Activated CD4-positive, alpha-beta memory T cell treated with anti-CD3 and anti-CD28 coated beads, Interleukin-2, amount 10 ng/mL, durations not matched to agents 7 days and 5 days (primary cell): ENCODE measurements at places on chromosomes 3 and 15.
A peak's percentile ranks its signal among the peaks of the same experiment; 100 is the strongest.

DNA sequence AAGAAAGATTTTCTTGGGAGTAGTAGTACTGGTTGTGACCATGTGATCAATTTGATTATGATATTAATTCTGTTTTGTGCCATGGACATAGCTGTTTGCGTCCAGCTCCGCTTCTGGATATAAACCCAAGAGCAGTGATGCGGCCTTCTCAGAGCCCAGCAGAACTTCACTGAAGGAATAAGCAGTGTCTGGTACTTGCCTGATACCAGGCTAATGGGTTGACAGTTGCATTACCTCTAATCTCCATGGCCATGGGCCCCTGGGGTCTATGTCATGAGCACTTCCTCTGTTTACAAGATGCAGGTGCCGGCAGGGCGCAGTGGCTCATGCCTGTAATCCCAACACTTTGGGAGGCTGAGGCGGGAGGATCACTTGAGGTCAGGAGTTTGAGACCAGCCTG lies 36.3 kb upstream of the RAB6B start:
- H3K27ac ChIP-seq, result no peak overlapping the region
- H3K4me3 ChIP-seq, result no peak overlapping the region
- peaks cover 13% of the 10 kb centered on the region for H3K27me3 ChIP-seq
- no peaks in the 10 kb centered on the region for H3K36me3 ChIP-seq

DNA sequence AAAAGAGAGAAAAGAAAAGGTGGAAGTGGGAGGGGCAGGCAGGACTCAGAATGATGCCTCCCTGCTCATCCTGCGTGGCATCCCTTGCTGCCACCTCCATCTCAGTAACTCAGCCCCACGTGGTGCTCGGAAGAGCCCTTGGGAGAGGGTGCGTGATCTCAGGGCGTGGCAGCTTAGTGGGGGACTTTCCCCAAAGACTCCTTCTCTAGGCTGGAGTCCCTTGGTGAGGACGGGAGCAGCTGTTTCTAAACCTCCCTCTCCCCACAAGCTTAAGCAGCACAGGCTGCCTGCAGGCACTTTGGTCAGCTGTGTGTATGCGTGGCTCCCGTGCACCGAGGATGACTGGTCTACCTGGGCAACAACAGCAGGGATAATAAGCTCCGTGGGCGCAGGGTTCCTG lies 7.4 kb upstream of the ANPEP start:
- H3K27me3 ChIP-seq, result peaks cover 27% of the 10 kb centered on the region
- H3K27ac ChIP-seq, result no peak overlapping the region
- H3K4me3 ChIP-seq, result no peak overlapping the region

GRCh38 chr3:12780751-12781150 lies 15.7 kb upstream of the CAND2 start:
- DNase-seq, result no peak
- no peaks in the 10 kb centered on the region for H3K4me1 ChIP-seq
- no peak overlapping the region for H3K4me3 ChIP-seq
- peaks cover 24% of the 10 kb centered on the region for H3K27me3 ChIP-seq
- no peaks in the 10 kb centered on the region for H3K36me3 ChIP-seq

GRCh38 chr3:140432229-140432669 lies 245.6 kb upstream of the TRIM42 start:
- DNase-seq, result no peak
- no peak overlapping the region for H3K4me3 ChIP-seq
- no peaks in the 10 kb centered on the region for H3K36me3 ChIP-seq
- H3K27me3 ChIP-seq, result no peaks in the 10 kb centered on the region

DNA sequence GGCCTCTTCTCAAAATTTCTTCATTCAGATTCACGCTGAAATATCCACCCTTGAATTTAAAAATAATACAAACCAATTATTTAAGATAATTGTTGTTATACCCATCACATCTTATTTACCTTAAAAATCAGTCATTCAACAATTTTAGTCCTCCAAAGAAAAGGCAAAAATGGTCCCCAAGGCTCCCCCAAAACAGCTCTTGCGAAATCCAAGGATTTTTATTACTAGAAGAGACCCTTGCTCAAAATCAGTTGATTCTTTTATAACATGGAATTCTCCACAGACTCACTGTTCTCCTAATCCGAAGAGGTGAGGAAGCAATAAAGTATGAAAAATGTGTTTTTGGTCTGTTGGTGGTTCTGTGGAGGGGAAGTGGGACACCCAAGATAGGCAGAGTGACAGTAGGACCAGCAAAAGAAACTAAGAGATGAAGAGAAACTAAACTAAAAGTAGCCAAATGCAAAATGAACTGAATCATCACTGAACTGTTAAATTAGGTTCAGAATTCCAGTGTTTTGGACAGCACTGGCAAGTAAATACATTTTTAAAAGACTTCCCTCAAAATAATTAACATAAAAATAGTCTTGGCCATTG lies 19.1 kb upstream of the PLCH1 start:
- H3K27ac ChIP-seq, result no peak overlapping the region
- H3K27me3 ChIP-seq, result no peaks in the 10 kb centered on the region
- H3K4me3 ChIP-seq, result no peak overlapping the region
- DNase-seq, result no peak
- H3K36me3 ChIP-seq, result no peaks in the 10 kb centered on the region

DNA sequence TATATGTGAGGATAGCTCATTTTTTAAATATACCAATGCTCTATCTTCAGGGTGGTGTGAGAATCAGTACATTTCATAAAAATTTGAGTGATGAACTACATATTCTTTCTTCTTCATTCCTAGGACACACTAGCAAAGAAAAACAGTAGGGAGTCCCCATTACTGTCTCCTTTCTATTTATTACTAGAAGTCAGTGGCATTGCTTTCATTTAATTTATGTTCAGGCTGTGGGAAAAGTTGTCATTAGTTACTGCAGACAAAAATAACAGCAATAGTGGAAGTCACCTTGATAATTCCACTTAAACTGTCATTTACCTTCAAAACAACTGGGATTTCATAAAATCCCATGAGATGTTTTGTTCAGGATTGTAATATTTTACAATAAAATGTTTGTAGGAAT lies 446.4 kb downstream of the GBE1 start:
- no peaks in the 10 kb centered on the region for H3K27me3 ChIP-seq
- no peaks in the 10 kb centered on the region for H3K36me3 ChIP-seq

DNA sequence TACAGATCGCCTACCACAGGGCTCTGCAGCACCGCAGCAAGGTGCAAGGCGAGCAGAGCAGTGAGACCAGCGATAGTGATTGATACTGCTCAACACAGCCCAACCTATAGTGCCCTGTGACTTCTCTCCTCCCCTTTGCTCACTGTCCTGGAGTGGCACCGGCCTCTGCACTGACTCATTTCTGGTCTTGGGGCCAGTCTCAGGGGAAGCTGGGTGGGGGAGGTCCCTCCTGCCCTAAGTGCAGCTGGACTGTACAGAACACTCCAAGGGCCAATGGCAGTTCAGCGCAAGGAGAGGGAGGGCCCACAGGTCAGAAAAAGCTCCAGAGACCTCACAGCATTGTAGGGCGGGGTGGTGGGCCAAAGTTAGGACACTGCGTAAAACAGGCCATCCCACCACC lies 2.5 kb upstream of the OGG1 start:
- H3K4me3 ChIP-seq, result no peak overlapping the region
- DNase-seq, result no peak
- peaks cover 78% of the 10 kb centered on the region for H3K36me3 ChIP-seq
- no peak overlapping the region for H3K27ac ChIP-seq
- peaks cover 44% of the 10 kb centered on the region for H3K4me1 ChIP-seq

- H3K4me1 ChIP-seq, result peaks cover 36% of the 10 kb centered on the region
- H3K36me3 ChIP-seq, result no peaks in the 10 kb centered on the region
- no peaks in the 10 kb centered on the region for H3K27me3 ChIP-seq
- H3K27ac ChIP-seq, result peak overlapping the region; percentile 82
- peak; percentile 17 for DNase-seq
- H3K4me3 ChIP-seq, result peak overlapping the region; percentile 78
Measured at GRCh38 chr3:185585518-185585858, 607 bp upstream of the SENP2 start.

- H3K27ac ChIP-seq, result no peak overlapping the region
- no peaks in the 10 kb centered on the region for H3K36me3 ChIP-seq
- no peaks in the 10 kb centered on the region for H3K4me1 ChIP-seq
- no peak overlapping the region for H3K4me3 ChIP-seq
Measured at GRCh38 chr3:8548502-8549275, 47.1 kb downstream of the LMCD1 start.

- no peak for DNase-seq
- H3K4me3 ChIP-seq, result no peak overlapping the region
- H3K36me3 ChIP-seq, result no peaks in the 10 kb centered on the region
- no peak overlapping the region for H3K27ac ChIP-seq
- no peaks in the 10 kb centered on the region for H3K4me1 ChIP-seq
Measured at GRCh38 chr3:97417-98258, 98.9 kb upstream of the CHL1 start.

DNA sequence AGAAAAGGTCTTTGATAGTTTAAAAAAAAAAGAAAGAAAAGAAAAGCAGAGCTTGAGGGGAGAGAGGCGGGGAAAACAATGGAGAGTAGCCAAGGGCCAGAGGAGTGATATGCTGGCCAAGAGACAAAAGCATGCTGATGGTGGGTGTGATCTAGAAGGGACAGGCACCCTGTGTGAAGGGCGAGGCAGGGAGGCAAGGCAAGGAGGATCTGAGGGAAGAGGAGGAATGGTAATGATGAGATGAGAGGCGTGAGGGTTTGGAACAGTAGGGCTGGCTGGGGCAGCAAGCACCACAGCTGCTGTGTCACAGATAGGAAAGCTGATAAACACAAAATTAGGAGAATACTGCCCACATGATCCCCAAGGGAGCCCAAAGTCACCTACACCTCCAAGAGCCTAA lies 65.5 kb downstream of the LARS2 start:
- H3K36me3 ChIP-seq, result peaks cover 20% of the 10 kb centered on the region
- H3K4me1 ChIP-seq, result no peaks in the 10 kb centered on the region
- no peak for DNase-seq
- H3K4me3 ChIP-seq, result no peak overlapping the region
